ENCODE measurements at places on chromosomes 4 and X.

GRCh38 chrX:1105671-1106419 is 106.6 kb downstream of the CRLF2 start:
- DNase-seq = no peak

DNA sequence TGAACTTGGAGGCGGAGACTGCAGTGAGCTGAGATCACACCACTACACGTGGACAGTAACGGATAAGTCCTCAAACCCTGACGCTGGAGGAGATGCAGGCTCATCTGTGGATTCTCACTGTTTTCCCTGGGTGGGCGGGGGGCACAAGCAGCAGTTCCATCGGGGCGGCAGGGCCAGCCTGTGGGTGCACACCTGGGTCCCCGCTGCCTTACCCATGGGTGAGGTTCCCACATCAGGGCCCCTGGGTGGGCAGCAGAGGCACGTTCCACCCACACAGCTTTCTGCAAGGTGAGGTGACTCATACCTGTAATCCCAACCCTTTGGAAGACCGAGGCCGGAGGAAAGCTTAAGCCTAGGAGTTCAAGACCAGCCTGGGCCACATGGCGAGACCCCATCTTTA is 56.6 kb upstream of the MXD4 start:
- DNase-seq = no peak

GRCh38 chrX:47662144-47662657 is 3.2 kb upstream of the UXT start:
- peak; percentile 76 for DNase-seq

DNA sequence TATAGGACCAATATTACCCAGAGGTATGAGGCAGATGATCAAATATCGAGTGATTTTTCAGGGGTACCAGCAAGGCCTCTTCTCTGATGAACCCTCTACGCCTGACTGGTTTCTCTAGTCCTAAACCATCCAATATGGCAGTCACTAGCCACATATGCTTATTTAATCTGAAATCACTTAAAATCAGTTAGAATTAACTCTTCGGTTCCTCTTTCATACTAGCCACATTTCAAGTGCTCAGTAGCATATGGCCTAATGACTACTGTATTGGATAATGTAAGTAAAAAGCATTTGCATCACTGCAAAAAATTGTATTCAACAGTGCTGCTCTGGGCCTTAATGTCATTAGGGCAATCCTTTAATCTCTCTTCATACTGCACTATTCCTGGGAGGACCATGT is 4.4 kb upstream of the APBB2 start:
- no peak for DNase-seq

- no peak for DNase-seq
Measured at GRCh38 chrX:44570522-44570921, 27.9 kb upstream of the FUNDC1 start.

GRCh38 chrX:36336751-36337150 is 417.2 kb downstream of the CFAP47 start:
- DNase-seq = no peak

- DNase-seq = peak; percentile 44
Measured at GRCh38 chrX:64204701-64205440, 637 bp downstream of the AMER1 start.

- peak; percentile 49 for DNase-seq
Measured at GRCh38 chr4:88792268-88792781, 94.7 kb upstream of the NAP1L5 start.

GRCh38 chr4:52425751-52426326 is 233.3 kb downstream of the USP46 start:
- no peak for DNase-seq

- DNase-seq = peak; percentile 28
Measured at GRCh38 chr4:89820010-89820409, 17.0 kb downstream of the SNCA start.

GRCh38 chr4:17072483-17072882 is 174.0 kb upstream of the LDB2 start:
- DNase-seq = no peak

DNA sequence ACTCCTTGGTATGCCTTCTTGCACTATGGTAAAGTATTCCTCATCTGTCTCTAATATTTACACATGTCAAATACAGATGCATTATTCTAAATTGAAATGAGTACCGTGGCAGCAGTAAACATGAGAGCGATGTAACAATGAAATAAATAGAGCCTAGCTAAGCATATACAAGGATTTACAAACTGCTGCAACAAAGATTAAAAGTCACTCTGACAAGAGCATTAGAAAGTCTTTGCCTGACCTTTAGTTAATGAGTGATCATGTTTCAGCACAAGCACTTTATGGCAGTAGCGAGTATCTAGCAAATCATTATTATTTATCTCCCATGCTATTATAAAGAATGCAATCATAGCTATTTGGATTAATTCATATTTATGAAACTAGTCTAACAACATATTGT is 547.0 kb upstream of the NDST4 start:
- DNase-seq = no peak

GRCh38 chrX:137428766-137429591 is 136.9 kb upstream of the ZIC3 start:
- DNase-seq = no peak

DNA sequence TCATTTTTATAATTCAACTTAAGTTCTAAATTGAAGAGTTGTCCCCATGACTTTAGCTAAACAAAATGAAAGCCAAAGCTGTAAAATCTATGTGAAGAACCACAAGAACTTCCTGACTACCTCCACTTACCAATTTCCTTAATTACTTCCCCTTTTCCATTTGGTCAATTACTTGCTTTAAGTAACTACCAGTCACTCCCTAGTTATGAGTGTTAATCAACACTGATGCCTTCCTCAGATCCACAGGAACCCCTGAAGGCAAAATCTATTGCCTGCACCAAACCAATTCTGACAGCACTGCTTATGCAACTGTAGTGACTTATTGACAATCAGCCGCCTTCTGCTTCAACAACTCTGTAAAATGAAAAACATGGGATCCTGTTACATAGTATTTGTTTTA is 10.5 kb downstream of the RBMX start:
- no peak for DNase-seq

DNA sequence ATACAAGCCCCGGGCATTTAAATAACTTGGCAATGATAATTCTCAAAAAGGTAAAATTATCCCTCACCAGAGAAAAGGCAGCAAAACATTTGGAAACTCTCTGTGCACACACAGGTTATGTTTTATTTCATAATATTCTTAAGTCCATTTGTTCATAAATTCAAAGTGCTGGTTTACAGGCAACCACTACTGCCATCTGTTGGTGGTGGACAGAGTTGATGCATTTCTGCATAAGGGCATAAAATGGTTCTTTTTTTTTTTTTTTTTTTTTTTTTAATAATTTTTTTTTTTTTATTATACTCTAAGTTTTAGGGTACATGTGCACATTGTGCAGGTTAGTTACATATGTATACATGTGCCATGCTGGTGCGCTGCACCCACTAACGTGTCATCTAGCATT is 31.5 kb upstream of the IL21 start:
- DNase-seq = peak; percentile 56

GRCh38 chrX:151391722-151392121 is 5.3 kb upstream of the VMA21 start:
- no peak for DNase-seq

DNA sequence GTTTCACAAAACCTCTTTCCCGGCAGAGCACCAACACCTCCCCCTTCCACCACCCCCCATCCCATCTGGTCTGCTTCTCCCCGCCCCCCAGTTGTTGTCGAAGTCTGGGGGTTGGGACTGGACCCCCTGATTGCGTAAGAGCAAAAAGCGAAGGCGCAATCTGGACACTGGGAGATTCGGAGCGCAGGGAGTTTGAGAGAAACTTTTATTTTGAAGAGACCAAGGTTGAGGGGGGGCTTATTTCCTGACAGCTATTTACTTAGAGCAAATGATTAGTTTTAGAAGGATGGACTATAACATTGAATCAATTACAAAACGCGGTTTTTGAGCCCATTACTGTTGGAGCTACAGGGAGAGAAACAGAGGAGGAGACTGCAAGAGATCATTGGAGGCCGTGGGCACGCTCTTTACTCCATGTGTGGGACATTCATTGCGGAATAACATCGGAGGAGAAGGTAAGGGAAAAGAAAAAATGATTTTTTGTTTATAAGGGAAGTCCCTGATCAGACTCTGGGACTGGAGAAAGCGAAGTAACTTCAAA is at the start of gene PDGFRA:
Gene PDGFRA (plus strand): TSS at position 333 of the 541 bp plus-strand sequence. CDS start 29,476 bp downstream, outside the sequence.
- no peak for DNase-seq

GRCh38 chr4:113978561-113979147 is 793 bp downstream of the ARSJ start:
- no peak for DNase-seq

- no peak for DNase-seq
Measured at GRCh38 chr4:147284935-147285334, 196.0 kb upstream of the EDNRA start.

DNA sequence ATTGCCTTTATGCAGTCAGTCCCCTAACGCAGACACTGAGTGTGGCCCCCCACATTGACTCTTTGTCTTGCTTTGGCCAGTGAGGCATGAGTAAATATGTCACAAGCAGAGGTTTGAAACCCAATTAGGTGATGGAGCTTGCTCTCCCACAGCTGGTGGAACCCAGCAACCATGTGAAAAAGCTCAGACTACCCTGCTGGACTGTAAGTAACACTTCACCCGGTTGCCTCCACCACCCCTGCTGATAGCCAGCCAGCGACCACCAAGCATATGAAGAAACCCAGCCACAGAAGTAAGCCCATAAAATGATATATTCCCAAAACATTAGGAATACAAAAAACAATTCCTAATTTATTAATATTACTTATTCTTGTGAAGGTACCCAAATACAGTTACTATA is 21.6 kb upstream of the PDCL2 start:
- no peak for DNase-seq

All from suppressor macrophage (primary cell).